AG04449 (cell line): ENCODE measurements at places on chromosomes 11 and 22.

DNA sequence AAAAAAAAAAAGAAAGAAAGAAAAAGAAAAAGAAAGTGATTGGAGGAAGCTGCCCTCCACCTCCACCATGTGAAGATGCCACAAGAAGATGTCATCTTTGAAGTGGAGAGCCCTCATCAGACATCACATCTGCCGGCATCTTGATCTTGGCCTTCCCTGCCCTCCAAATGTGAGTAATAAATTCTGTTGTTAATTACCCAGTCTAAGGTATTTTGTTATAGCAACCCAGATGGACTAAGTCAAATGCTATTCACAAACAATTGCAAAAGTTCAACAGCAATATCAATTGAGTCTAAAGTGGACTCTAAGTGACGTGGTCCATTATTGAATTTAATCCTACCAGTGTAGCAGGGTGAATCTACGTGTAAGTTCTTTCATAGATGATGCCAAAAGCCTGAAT, 55.9 kb upstream of the NUP160 start:
- DNase-seq, result no peak

DNA sequence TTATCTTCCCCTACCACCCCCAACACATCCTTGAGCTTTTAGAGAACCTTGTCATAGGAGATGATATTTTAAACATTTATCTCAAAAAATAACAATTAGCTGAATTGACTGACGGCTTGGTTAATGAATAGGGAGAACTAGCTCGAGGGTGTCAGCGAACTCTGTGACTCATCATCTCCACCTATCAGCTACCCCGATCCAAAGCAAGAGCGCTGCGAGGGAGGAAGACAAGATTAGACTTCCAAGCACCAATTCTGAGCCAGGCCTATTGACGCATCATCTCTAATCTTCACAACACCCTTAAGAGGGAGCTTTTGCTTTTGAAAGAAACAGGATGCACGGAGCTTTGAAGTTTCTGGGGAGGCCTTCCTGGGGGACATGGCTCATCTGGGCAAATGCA, 51.0 kb upstream of the GALNT18 start:
- DNase-seq, result no peak

GRCh38 chr11:91536366-91536765, 688.3 kb upstream of the FAT3 start:
- no peak for DNase-seq

DNA sequence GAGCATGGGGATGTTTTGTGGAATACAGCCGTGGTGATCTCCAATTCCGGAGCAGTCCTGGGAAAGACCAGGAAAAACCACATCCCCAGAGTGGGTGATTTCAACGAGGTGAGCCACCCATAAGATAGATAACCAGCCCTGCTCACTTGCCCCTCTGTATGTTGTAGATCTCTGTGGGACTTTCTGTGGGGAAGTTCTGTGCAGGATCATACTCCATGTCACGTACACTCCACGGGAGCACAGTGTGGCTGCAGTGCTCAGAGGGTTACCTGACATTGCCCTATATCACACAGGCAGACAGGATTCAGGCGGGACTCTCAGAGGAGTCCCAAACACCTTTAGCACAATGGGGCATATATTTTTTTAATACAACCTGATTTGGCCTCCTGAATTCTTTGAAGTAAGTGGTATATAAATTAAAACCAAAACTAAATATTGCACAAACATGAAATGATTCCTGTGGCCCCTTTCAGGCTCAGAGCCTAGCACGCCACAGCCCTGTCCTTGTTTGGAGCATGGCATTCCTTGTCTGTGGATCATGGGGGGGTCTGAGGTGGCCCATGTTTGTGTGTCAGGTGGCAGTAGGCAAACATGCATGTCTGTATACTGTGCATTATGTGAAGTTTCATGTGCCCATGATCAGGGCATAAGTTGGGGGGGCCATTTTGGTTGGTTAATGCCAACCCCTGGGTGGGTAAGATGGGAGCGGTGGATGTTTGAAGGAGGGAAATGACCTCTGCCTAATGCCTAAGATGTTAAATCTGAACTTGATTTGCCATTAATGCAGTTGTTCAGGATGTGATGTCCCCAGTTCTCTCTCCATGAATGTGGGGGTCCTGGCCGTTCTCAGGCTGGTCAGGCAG, 18.5 kb downstream of the UPB1 start:
- DNase-seq, result no peak

DNA sequence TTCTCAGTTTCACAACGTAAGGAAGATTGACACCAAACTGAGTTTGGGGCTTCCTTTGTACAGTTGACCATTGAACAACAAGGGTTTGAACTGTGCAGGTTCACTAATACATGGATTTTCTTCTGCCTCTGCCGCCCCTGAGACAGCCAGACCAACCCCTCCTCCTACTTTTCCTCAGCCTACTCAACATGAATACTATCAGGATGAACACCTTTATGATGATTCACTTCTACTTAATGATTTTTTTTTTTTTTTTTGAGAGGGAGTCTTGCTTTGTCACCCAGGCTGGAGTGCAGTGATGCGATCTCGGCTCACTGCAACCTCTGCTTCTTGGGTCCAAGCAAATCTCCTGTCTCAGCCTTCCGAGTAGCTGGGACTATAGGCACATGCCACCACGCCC, 14.6 kb downstream of the RBM4 start:
- DNase-seq, result no peak

DNA sequence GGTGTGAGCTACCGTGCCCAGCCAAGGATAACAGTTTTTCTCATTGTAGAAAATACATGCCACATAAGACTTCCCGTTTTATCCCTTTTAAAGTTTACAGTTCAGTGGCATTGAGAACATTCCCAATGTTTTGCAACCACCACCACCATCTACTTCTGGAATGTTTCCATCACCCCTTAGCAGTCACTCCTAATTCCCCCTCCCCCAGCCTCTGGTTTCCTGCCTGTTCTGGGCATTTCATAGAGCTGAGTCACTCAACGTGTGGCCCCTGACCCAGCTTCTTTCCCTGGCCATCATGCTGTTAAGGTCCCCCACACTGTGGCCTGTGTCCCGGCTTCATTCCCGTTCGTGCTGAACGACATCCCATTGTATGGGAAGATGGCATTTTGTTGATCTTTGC, 30.7 kb downstream of the FGF4 start:
- DNase-seq, result peak; percentile 9

GRCh38 chr11:132904607-132905006, 627.7 kb downstream of the OPCML start:
- no peak for DNase-seq

DNA sequence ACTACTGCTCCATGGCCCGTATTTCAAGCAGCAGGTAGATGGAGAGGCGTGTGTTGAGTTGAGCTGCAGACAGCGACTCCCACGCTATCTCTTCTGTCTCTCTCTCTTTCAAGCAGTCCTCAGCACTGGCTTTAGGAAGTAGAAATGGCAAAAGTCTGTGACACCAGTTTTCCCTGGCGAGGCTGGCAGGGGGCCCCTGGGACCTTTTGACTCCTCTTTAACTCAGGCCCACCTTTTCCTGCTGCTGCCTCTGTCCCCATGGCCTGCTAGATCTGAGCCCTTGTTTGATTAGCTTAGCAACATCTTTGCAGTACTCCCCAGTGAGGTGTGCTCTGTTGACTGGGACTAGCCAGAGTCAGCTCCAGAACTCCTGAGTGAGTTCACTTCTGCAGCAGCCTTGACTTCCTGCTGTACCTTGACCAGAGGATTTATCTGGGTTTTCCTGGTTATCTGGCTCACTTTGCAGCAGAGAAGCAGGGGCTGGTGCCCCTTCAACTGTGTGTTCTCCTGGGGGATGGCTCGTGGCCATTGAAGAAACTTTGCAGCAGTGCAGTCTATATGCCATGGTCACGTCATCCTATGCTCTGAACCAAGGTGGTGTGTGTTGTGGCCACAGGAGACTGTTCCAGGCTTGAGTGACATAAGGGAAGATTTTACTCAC, 183.9 kb downstream of the DBX1 start:
- no peak for DNase-seq

- DNase-seq, result no peak
Observed at GRCh38 chr11:121418625-121419114, 33.4 kb upstream of the SORL1 start.

GRCh38 chr11:13674799-13675509, 6.5 kb downstream of the FAR1 start:
- DNase-seq, result no peak

DNA sequence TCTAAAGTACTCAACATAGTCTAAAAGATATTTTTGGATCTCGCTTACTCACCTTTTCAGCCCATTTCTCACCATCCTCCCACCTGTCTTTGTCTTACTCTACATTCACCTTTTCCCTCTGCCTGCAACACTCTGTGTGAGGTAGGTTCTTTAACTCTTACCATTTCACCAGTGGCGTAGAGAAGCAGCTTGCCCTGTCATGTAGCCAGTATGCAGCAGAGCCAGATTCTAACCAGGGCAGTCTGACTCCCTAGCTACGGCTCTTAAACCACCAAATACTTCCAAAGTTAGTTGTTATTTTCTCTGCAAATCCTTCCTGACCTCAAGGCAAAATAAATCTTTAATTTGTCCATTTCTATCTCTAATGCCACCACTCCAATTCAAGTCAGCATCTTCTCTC, 7.5 kb downstream of the ALG8 start:
- peak; percentile 70 for DNase-seq

DNA sequence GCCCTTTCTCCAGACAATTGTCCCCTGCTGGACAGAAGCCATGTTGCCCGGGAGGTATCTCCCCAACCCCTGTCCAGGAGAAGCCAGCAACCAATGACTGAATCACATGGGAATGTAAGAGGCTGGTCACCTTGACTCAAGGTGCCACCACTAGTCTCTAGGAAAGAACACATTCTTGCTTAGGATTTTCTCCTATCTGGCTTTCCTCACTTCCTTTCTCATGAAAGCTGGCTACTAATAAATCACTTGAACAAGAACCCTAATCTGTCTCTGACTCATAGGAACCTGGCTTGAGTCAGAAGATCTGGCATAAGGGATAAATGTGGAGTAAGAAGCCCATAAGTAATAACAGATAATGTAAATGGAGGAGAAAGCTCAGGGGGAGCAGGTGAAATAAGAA, 101.4 kb upstream of the C11orf87 start:
- DNase-seq, result no peak

DNA sequence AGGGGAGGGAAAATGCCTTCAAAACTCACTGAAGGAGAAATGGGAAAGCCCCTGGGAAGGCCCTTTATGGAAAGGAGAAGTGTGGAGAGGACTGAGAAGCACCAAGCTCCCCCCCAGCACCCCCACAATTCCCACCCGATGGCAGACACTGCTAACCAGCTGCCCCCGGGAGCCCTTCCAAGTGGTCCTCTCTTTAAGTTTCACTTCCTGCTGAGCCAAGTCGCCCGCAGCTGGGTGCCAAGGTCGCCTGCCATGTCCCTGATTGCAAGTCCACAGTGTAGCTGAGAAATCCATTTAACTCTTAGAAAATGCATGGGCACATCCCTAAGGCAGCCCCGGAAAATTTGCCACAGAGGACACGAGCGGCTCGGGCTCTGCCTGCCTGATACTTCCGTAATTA, 68.2 kb downstream of the GALNT18 start:
- DNase-seq, result no peak

DNA sequence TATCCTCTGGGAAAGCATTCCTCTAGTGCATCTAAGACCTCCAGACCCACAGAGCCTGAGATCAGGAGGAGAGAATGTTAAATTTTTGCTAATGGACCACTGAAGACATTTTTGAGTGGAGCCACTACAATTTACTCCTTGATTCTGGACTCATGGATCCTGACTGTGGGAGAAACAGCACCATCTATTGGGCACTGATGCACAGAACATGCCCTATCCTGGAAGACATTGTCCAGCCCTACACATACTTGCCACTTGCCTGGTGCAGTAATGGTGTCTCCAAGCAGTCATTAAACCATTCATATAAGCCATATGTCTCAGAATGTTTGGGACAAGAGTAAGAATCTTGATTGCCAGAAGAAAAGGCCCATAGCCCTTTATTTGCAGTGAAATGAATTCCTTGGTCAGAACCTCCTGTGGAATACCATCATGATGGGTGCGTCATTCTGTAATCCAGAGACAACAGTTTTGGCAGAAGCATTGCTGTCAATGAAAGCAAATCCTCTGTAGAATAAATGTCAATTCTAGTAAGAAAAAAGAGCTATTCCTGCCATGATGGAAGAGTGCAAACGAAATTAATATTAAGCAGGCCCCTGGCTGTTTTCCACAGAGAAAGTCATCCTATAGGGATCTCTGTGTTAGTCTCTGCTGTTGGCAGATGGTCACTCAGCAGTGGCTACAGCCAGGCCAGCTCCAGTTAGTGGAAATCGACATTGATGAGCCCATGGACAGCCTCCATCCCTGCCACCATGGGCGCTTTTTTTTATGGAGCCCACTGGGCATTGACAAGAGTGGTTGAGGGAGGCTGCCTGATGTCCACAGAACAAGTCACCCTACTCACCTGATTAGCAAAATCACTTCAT, 43.5 kb downstream of the GGTLC2 start:
- peak; percentile 17 for DNase-seq

DNA sequence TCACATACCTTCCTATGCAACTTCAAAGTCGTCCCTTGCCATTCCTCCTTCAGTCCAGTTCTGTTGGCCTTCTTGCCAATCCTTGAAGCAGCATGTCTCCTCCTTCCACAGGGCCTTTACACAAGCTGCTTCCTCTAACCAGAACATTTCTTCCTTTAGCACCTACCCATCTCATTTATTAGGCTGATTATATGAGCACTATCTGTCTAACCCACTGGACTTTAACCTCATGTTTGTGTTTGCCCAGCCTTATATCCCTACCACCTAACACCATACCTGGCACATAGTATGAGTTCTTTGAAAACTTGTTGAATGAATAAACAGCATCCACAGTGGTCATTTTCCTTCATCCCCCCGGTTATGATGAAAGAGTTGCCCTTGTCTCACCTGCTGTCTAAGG, 154.4 kb downstream of the WNT11 start:
- no peak for DNase-seq

GRCh38 chr11:116226731-116227130, 546.1 kb downstream of the BUD13 start:
- no peak for DNase-seq

DNA sequence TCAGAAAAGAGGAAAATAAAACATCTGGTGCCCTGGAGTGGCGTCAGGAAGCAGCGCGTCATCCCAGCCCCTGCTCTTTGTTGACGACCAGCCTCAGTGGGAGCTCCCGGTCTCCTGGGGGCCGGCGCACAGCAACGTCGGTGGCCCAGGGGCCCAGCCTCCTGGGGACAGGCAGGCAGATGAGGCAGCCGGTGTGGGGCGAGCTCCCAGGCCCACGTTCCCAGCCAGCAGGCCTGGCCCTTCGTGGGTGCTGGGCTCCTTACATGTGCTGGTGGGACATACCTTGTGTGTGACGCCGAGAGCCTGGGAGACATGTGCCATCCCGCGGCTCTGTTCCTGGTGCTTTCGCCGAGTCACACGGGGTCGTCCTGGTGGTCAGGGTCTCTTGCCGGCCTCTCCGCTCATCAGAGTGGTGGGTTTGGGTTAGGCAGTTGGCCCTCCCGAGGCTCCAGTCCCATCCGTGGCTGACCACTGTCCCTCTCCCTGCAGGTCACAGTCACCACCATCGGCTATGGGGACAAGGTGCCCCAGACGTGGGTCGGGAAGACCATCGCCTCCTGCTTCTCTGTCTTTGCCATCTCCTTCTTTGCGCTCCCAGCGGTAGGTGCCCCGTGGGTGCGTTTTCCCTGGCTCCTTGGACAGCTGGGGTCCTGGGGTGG, 116.7 kb downstream of the KCNQ1OT1 start:
- DNase-seq, result no peak

- no peak for DNase-seq
Observed at GRCh38 chr11:46969379-46969778, 32.8 kb downstream of the CSTPP1 start.

GRCh38 chr22:47597041-47597440, 834.6 kb downstream of the TBC1D22A start:
- DNase-seq, result no peak
